Activated naive CD4-positive, alpha-beta T cell treated with anti-CD3 and anti-CD28 coated beads, Interleukin-2, amount 50 U/mL, for 72 hours (primary cell): ENCODE measurements at places on chromosomes 4 and X. TPM values are rescaled to one million over a fixed set of nuclear protein-coding genes. Genes with fewer than 3 reads are reported as not detected.

DNA sequence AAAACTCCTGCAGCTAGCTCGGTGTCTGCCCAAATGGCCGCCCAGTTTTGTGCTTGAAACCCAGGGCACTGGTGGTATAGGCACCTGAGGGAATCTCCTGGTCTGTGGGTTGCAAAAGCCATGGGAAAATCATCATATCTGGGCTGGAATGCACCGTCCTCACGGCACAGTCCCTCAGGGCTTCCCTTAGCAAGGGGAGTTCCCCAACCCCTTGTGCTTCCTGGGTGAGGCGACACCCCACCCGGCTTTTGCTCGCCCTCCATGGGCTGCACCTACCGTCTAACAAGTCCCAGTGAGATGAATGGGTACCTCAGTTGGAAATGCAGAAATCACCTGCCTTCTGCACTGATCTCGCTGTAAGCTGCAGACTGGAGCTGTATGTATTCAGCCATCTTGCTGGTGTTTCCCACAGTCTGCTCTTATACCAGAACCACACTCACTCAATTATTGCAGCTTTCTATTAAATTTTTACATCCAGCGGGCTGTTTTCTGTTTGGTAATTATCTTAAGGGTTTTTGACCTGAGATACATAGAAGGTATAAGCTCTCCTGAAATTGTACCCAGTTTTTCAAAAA is 36.7 kb upstream of the NPNT start:
- no peak for DNase-seq

GRCh38 chr4:32119907-32120306 is 1399.7 kb downstream of the PCDH7 start:
- DNase-seq = no peak

GRCh38 chr4:127071443-127071842 is 561.3 kb upstream of the INTU start:
- DNase-seq = no peak

DNA sequence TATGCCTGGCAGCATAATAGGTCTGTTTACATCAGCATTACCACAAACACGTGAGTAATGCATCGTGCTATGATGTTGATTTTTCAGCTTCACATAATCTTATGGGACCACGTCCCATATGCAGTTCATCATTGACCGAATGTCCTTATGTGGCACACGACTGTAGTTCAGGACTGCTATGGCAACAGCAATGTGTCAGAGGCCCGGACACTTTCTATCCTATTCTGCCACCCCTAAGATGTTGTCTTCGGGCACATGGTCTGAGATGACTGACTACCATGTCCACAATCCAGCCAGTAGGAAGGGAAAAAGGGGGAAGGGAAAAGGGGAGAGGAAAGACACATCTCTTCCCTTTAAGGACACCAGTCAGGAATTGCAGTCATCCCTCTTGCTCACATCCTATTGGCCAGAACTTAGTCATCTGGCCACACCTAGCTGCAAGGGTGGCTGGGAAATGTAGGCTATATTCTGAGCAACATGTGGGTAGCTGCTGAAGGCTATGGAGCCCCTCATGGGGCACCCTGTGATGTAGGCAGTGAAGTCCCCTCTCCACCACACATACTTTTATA is 196.0 kb upstream of the RBPJ start:
- DNase-seq = no peak

GRCh38 chr4:78149751-78150542 is 92.8 kb downstream of the FRAS1 start:
- DNase-seq = no peak

GRCh38 chr4:1880332-1880731 is 9.1 kb downstream of the NSD2 start:
- no peak for DNase-seq

- DNase-seq = no peak
Observed at GRCh38 chr4:117164338-117164737, 79.0 kb upstream of the TRAM1L1 start.

- no peak for DNase-seq
Observed at GRCh38 chr4:79620617-79621016, 212.6 kb upstream of the GK2 start.

GRCh38 chrX:101744085-101744484 is 84.4 kb upstream of the ARMCX2 start:
- DNase-seq = no peak

- no peak for DNase-seq
Observed at GRCh38 chr4:16692524-16692923, 205.9 kb downstream of the LDB2 start.

DNA sequence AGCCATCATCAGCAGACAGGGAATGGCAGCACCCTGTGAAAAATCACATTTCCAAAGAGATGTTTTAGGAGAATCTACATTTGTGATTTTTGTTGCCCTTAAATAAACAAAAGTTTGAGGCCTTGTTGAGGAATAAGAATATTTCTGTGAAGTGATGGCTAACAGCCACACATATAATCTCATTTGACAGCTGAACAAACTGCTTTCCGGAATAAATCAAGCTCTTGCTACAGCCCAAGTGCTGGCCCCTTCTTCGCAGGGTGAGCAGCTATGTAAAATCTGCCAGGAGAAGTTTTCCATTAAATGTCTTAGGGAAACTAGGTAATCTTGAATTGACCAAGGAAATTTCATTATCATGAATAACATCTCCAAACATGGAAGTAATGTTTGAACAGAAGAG is 106.4 kb upstream of the GPM6B start:
- no peak for DNase-seq

DNA sequence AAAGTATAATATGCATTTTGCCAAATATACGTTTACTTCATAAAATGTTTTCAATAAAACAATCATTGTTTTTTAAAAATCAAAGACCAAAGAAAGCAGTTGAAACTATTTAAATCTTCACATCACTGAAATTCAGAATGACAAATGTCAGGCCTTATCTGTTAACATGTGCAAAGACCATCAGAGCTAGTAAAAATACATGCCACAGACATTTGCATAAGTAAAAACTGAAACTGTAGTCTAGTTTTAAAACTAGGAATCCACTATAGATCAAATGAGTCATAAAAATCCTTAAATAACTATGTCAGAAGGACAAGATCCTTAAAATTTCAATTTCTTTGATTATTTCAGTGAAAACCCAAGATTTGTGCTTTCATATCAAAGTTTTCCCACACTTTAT is 24.8 kb downstream of the KLHL15 start:
- DNase-seq = no peak

- DNase-seq = no peak
Observed at GRCh38 chr4:107519053-107519452, 201.0 kb downstream of the PAPSS1 start.

GRCh38 chrX:130172127-130172845 is 524 bp downstream of the RAB33A start:
- DNase-seq = no peak

GRCh38 chr4:18227880-18228279 is 206.3 kb upstream of the LCORL start:
- no peak for DNase-seq

- no peak for DNase-seq
Observed at GRCh38 chrX:150605603-150606002, 37.2 kb downstream of the MTM1 start.

DNA sequence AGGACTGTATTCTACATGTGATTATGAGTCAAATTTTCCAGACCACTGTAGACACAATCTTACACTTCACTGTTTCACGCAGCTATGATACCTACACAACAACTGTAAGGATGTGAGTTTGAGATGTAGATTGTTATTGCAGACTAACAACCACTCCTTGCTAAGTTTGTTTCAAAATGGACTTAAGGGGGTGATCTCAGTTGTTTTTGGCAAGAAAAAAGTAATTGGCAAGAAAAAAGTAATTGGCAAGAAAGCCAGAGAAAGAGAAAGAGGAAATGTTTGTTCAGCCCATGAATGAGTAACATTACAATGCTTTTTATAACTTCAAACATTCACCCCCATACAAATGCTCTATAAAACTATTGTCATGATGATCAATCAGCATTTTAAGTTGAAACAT is 466.4 kb downstream of the DMD start:
- no peak for DNase-seq

DNA sequence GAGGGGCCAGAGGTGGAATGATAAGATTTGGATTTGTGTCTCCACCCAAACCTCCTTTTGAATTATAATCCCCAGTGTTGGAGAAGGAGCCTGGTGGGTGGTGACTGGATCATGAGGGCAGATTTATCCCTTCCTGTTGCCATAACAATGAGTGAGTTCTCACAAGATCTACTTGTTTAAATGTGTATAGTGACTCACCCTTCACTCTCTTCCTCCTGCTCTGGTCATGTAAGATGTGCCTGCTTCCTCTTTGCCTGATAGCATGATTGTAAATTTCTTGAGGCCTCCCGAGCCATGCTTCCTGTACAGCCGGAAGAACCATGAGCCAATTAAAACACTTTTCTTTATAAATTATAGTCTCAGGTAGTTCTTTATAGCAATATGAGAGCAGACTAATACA is 348.6 kb downstream of the AR start:
- no peak for DNase-seq

The CT45A5 gene
- 0.29 TPM for total RNA-seq

The TXK gene
- total RNA-seq = 16.4 TPM

The HDAC6 gene
- total RNA-seq = 77.0 TPM

The RNF175 gene
- total RNA-seq = 1.1 TPM

The NALF2 gene
- 0.57 TPM for total RNA-seq

The XK gene
- not detected for total RNA-seq

The TNMD gene
- total RNA-seq = not detected

The PPEF2 gene
- 0.54 TPM for total RNA-seq

The TREX2 gene
- total RNA-seq = 1.6 TPM

The COL4A6 gene
- total RNA-seq = not detected

The USP17L15 gene
- total RNA-seq = not detected

The ABLIM2 gene
- 0.41 TPM for total RNA-seq

The STBD1 gene
- total RNA-seq = 0.19 TPM
